ENCODE measurements at places on chromosomes 7 and 10.

GRCh38 chr10:102616066-102616770 is 28.1 kb upstream of the TRIM8 start:
- DNase-seq: no peak

DNA sequence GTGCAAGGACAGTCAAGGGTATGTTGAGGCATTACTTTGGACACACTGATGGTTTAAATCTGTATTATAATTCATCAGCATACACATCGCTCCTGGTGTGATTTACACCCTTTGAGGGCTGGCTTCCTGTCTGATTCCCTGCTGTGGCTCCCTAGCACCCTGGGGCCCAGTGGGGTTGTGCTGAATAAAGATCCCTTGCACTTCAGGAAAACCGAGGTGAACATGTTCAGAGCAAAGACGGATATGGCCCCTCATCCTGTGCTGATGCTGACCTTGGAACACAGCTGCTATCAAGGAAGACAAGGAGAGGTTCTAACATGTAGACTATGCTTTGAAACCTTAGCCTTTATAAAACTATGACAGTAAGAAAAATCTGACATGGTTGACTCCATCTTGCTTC is 84.6 kb upstream of the UNC5B start:
- no peak for DNase-seq

- no peak for DNase-seq
Observed at GRCh38 chr7:152050547-152050971, 25.1 kb downstream of the GALNT11 start.

DNA sequence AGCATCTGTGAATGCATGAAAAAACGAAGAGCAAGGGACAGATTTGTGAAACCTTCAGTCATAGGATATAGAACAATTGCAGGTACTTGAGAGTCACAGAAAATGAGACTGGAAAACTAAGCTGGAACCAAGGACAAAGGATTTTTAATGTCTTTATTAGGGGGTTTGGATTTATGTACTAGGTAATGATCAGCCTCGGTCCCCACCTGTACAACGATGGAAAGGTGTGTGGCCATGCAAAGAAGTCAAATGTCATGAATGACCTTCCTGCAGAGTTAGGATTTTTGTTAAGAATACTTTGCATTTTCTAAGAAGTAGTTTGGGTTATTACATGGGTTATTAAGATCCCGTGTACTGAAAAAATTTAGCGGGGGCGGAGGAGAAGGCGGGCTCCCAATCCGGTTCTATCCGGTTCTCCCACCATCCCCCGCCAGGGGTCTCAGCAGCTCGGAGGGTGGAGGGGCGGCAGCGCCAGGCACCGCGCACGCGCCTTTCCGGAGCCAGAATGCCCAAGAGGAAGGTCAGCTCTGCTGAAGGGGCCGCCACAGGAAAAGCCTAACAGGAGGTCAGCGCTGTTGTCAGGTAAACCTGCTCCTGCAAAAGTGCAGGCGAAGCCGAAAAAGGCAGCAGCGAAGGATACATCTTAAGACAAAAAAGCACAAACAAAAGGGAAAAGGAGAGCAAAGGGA is 327.5 kb upstream of the PLXDC2 start:
- DNase-seq: no peak

- no peak for DNase-seq
Observed at GRCh38 chr10:125147971-125148439, 12.4 kb downstream of the CTBP2 start.

DNA sequence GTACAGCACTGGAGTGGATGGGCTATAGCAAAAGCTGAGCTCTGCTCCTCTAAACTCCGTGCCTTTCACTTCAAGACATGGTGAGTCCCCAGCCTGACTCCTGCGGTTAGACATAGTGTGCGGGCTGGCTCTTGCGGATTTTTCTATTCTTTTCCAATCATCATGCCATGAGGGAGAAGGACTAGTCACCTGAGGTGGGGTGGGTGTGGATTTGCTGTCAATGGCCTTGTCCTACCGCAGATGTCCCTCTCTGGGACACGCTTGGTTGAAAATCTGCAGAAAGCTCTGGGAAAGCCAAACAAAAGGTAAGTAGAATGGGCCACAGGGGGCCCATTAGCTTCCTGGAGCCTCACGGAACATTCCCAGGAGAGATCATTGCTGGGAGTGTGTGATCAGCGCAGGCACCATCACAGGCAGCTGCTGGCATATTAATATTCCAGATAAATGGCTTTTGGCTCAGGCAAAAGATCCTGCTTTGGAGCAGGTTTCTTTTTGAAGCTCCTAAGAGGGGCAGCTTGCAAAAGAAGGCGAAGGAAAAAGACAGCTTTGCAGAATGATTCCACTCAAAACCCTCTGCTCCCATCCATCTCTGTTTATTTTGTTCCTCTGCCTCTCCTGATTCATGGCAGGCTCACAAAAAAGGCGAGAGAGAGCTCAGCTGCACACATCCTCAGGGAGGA is 509.0 kb upstream of the ZMIZ1 start:
- no peak for DNase-seq

DNA sequence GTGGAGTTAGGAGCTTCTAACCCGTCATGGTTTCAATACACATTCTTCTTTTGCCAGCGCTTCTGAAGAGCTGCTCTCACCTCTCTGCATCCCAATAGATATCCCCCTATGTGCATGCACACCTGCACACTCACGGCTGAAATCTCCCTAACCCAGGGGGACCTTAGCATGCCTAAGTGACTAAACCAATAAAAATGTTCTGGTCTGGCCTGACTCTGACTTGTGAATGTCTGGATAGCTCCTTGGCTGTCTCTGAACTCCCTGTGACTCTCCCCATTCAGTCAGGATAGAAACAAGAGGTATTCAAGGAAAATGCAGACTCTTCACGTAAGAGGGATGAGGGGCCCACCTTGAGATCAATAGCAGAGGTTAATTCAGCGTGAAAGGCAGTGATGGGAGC is 22.4 kb downstream of the PRSS2 start:
- DNase-seq: no peak

- no peak for DNase-seq
Observed at GRCh38 chr7:96236198-96237039, 85.5 kb downstream of the SLC25A13 start.

- DNase-seq: no peak
Observed at GRCh38 chr7:96167424-96167823, 154.5 kb downstream of the SLC25A13 start.

DNA sequence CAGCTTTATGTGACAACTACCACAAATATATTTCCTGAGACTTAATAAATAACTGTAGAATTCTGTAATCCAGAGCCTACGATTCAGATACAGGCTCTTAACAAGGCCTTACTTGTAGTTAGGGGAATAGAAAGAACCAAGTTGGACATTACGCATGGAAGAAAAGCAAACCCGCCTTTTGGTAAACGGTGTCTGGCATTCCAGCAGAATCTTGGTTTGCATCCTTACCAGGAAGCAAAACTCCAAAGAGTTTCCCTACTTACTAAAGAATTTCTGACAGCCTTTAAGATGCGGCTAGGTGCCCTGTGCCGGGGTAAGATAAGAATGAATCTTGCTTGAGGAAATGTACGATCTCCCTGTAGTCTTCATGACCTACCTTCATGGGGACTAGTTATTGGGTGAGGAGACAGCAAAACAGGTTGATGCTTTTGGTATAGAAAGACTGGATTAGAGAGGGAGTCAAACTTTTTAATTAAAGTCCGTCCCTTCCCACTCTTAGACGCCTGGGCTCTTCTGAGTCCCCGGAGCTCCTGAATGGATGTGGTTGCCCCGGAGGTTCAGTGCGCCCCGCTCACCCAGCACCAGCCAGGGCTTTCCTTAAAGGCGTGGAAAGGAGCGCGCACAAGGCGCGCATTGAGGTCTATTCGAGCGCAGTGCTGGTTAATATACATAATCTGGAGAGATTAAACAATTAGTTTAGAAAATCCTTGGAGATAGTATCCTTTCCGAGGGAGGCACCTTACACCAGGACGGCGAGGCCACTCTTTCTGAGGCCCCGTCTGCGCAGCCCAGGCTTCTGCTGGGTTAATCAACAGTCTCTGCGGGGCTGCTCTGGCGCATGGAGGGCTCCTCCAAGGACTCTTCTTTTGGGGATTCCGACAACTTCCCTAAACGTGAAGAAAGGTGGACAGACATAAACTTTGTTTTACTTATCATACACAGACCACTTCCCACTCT is 11.5 kb downstream of the PTF1A start:
- DNase-seq: no peak

DNA sequence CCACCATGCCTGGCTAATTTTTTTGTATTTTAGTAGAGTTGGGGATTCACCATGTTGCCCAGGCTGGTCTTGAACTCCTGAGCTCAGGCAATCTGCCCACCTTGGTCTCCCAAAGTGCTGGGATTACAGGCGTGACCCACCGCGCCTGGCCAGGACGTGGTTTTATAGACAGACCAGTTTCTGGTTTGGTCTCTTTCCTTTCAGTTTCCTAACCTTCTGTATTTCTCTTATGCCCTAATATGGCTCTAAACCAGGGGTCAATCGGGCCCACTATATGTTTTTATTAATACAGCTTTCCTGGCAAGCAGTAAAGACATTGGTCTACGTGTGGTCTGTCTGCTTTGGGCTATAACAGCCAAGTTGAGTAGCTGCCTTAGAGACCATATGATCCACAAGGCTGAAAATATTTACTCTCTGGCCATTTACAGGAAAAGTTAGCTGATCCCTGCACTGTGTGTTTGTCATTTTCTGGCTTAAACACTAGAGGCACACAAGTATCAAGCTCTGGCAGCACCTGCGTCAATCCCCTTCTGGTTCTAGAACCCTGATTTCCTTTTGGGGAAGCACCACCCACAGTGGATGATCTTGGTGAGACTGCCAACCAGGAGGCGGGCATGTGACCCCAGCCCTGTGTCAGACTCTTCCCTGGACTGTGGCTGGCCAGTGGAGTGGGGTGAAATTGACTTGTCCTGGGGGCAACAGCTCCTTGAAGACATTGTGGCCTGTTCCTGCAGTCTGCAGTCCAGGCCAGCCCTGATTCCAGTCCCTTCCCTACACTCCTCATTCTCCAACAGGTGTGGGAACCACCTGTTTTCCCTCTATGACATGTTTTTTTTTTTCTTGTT is 497.2 kb downstream of the PLXNA4 start:
- no peak for DNase-seq

DNA sequence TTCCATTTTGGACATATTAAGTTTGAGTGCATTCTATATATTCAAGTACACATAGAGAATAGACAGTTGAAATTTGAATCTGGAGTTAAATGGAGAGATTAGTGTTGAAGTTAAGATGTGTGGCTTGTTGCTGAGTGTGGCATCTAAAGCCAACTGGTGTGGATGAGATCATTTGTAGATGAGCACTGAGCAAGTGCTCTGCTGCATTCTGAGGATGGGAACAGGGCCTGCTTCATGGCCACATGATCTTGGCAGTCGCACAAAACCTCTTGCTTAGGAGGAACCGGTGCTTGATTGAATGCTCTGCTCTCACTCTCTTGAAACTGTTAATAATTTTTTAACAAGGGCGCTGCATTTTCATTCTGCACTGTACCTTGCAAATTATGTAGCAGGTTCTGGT is 62.0 kb downstream of the EPDR1 start:
- DNase-seq: no peak

DNA sequence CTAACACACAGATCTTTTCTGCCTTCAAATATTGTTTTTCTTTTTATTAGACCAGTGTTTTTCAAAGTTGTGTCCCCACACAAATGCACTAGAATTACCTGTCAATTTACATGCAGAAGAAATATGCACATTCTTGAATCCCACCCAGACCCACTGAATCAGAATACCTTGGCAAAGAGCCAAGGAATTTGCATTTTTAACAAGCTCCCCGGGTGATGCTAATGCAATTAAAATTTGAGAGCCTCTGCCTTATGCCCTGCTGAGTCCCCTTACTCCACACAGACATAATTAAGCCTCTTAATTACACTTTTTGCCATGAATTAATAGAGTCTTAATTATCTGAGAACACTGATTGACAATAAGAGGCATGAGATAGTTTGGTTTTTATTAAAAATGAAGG is 201.2 kb upstream of the GRB10 start:
- DNase-seq: no peak

DNA sequence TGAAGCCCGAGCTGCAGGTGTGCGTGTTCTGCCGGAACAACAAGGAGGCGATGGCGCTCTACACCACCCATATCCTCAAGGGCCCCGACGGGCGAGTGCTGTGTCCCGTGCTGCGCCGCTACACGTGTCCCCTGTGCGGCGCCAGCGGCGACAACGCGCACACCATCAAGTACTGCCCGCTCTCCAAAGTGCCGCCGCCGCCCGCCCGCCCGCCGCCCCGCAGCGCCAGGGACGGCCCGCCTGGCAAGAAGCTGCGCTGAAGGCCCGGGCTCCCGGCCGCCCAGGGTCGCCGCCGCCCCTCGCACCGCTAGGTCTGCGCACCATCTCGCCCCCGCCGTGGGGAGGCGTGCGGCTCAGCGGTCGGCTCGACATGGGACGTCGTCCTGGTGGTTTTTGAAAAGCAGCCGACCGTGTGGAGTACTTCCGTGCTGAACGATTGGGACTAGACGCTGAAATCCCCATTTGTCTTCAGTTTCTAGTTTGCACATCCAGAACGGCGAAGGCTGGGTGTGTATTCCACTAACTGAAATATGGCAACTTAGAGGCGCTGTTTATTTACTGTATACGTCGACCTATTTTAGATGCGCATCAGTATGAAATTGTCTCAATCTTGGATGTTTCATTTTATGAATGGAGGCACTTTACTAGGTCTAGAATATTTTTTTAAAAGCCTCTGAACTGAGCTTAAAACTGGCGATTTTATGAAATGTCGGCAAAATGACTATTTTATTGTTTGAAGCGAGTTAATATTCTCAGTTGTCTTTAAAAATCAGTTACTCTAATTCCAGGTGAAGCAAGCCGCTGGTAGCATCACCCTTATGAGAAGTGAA is 1.1 kb downstream of the NANOS1 start:
- DNase-seq: no peak

- DNase-seq: no peak
Observed at GRCh38 chr10:48518986-48519385, 85.9 kb downstream of the ARHGAP22 start.

- no peak for DNase-seq
Observed at GRCh38 chr10:18594574-18595156, 56.7 kb downstream of the NSUN6 start.

DNA sequence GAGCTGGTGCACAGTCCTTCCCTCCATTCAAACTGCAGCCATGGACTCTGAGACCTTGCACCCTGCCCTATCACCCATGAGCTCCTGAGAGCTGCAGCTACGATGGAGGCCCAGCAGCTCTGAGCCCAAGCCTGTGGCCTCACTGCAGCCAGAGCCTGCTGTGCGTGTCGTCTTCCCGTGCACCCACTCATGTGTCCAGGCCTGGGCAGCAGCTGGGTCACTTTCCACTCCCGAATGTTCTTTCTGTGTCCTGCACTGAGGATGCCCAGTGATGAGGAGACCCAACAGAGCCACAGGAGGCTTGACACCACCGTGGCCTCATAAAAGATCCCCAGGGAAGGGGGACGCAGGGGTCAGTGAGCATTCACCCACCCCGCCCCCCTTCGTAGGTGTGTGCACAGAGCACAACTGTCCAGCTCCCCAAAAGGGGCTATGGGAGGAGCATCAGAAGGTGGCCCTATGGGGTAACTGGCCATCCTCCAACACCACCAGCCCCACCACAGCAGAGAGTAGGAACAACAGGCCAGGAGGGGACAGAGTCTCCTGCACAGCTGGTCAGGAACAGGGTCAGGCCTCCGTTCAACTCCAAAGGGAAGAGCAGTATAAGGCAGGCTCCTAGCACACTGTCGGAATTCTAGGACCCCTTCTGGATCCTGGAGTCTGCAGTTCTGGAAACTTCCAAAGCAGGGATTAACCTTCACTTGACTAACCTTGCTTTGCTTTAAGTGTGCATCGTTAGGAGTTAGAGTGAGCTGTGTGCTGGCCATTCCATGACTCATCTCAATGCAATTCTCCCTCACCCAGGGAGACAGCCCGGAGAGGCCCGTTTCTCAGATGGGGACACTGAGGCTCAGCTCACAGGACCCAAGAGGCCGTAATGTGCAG is 52.6 kb downstream of the RASGEF1A start:
- DNase-seq: no peak

All from Panc1 (cell line).